ENCODE measurements at places on chromosomes 11 and 22.
A peak's percentile ranks its signal among the peaks of the same experiment; 100 is the strongest.

GRCh38 chr11:12125609-12126149 lies 15.3 kb downstream of the MICAL2 start:
- no peak for DNase-seq

GRCh38 chr11:6321961-6322362 lies 1.7 kb upstream of the CAVIN3 start:
- peak; percentile 47 for DNase-seq

DNA sequence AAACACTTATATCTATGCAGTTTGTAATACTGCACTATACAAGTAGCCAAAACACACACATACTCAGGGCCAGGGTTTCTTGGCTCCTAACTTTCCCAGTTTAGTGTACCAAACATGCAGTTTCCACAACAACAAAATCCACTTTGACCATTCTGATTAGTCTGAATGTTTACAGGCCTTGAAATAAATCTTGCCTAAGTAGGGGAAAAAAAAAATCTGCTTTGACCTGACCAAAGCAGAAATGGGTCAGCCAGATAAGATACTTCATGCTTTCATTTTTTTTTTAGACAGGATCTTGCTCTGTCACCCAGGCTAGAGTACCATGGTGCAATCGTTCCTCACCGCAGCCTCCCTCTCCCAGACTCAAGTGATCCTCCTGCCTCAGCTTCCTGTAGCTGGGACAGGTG lies 10.1 kb downstream of the PRR14L start:
- no peak for DNase-seq

DNA sequence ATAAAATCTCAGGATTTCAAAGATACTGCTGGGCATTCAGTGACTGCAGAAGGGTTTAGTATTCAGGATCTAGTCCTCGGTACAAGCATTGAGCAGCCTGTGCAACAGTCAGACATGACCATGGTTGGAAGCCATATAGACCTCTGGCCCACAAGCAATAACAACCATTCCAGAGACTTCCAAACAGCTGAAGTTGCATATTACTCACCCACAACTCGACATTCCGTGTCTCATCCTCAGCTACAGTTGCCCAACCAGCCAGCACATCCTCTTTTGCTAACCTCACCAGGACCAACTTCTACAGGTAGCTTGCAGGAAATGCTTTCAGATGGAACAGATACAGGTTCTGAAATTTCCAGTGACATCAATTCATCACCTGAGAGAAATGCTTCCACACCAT lies 156.8 kb downstream of the C11orf91 start:
- DNase-seq = no peak

- no peak for DNase-seq
Observed at GRCh38 chr22:44155115-44155514, 25.6 kb upstream of the PARVG start.

Measured in activated CD4-positive, alpha-beta T cell treated with anti-CD3 and anti-CD28 coated beads, Interleukin-2, amount 50 U/mL, for 16 hours (primary cell).